ENCODE measurements at places on chromosomes 2 and 18.

DNA sequence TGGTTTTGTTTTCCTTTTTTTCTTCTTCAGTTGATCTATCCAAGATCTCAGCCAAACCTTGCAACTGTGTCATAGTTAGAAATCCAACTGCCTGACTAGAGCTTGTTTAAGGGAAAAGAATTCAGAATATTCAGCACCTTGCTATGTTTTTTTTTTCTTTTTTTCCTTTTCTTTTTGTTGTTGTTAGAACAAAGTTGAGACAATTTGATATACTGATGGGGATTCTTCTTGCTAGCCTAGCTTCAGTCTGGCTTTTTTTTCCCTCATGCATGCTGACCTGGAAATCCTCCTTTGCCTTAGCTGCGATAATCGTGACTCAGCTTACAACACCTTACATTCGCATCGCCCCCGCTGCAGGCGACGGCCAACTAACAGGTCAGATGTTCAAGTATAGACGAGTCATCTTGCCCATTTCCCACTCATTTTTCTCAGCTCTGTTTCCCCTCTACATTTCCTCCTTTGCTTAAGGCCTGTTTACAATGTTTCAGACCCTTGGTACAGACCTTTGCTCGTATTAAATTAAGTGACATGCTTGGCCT lies 487.2 kb upstream of the RAB12 start:
- DNase-seq, result no peak

- DNase-seq, result no peak
Measured at GRCh38 chr2:18741895-18742732, 152.7 kb upstream of the NT5C1B start.

DNA sequence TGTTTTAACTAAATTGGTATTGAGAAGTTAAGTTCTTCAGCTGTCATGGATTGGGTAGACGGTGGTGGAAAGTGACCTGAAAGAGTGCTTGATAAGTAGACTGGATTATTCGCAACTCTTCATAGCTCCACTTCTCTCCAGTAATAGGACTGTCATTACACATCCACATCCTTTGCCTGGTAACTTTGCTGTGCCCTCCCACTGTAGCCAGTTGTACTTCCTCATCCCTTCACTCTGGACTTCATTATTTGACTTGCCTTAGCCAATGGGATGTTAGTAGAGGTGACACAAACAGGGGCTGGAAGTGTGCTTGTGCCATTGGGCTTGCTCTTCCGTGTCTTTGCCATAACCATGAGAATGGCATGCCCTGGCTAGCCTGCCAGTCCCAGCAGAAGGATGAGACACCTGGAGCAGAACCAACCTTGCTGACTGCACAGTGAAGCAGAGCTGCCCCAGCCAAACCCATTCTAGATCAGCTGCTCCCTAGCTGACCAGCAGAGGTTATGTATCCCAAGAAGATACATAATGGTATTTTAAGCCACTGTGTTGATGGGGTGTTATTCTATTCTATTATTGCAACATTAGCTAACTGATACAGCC lies 16.9 kb downstream of the QPCT start:
- DNase-seq, result no peak

- DNase-seq, result no peak
Measured at GRCh38 chr2:47076586-47077441, 78.3 kb downstream of the STPG4 start.

GRCh38 chr2:223590964-223591363 lies 11.2 kb downstream of the SCG2 start:
- DNase-seq, result no peak

GRCh38 chr2:241202681-241203080 lies 14.2 kb downstream of the ANO7 start:
- no peak for DNase-seq

- DNase-seq, result no peak
Measured at GRCh38 chr2:156585457-156585856, 149.3 kb downstream of the GPD2 start.

- DNase-seq, result no peak
Measured at GRCh38 chr2:219272995-219273394, 6.2 kb upstream of the DNAJB2 start.

DNA sequence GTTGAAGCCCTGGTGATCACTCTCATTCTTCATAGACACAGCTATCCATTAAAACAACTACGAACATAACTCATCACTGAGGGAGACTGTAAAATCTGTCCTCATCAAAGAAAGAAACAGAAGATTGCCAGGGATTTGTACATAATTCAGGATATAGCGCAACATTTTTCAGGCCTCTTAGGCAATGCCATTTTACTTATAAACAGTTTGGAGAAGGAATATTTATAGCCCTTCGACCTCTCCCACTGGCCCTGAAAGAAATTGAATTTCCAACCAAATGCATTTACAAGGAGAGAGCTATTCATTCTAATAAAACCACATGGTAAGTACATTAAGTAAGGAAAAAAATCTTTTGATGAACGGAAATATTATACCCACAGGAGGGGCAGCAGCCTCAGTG lies 295.0 kb downstream of the RAD51AP2 start:
- no peak for DNase-seq

DNA sequence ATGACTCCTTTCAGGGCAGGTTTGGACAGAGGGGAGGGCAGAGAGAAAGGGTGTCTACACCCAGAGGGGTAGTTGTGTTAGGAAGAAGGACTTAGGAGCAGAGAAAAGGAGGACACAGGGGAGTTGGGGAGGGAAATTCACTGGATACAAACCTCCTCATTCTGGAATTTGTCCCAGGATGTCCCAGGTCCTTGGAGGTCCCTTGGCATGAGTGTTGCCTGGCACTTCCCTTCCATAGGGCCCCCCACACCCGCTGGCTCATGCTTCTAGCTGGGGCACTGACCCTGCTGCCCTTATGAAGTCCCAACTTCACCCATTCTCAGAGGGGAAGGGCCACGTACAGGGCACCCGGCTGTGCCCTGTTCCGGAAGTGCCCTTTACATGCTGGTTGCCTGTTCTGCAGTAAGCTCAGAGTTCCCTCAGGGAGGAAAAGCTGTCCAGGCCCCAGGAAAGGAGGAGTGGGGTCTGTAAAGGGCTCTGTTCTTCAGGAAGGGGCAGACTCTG lies 93.6 kb upstream of the SMAD2 start:
- no peak for DNase-seq

DNA sequence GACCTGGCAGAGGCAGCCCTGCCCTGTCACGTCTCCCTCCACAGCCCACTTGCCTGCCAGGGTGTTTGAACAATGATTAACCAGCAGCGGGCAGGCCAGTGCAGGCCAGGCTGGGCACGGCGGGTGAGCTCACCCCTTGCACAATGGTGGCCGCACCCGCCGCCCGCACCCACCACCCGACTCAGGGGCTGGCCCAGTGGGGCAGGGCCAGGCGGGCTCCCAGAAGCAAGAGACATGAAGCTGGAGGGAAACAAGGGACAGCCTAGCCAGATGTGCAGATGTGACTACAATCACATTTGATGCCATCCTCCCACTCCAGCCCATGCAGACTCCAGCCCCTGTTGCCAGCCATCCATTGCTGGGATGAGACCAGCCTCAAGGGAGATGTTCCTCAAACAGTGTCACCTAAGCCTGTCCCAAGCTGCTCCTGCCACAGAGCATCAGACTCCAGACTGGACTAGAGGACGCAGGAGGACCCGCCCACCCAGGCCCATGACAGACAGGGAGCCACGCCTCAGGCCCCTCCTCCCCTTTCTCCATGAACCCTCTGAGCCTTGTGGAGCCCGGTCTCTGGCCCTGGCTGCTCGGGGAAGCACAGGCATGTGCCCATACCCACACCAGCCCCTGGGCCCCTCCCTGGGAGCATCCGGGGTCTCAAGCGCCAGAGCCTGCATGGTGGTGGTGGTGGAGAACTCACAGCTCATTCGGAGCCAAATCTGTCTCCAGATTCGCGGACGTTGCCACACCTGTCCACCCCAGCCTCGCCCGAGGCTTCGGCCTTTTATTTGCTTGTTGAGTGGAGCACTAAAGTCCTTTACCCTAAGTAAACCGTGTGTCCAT lies 45.0 kb downstream of the SDC1 start:
- peak; percentile 52 for DNase-seq

- no peak for DNase-seq
Measured at GRCh38 chr2:143899987-143900386, 619.9 kb downstream of the ZEB2 start.

DNA sequence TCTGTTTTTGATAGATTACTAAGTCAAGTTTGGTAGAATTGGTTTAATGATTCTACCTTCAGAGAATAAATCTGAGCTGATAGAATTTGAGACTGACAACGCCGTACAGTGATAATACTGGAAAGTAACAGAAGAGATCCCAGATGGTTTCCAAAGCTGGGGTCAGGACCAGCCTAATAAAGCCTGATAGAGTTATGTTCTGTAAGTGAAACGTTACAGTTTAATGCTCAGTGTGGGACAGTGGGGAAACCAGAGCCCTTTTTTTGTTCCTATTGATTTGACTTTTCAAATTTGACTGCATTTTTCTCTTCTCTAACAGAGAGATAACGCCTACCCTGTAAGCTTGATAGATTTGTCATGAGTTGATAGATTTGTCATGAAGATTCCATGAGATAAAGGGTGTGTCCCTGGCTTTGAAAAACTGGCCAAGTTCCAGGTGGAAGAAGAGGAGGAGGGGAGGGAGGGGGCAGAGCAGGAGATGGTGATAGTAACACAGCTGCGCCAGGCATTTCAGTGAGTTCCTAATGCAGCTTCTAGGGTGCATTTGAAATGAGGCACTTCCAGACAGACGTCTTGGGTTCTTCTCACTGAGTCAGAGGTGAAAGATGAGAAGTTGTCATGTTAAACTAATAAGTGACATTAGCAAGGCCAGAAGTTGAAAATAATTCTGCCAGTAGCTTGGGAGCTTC lies 65.1 kb downstream of the CERS6 start:
- no peak for DNase-seq

DNA sequence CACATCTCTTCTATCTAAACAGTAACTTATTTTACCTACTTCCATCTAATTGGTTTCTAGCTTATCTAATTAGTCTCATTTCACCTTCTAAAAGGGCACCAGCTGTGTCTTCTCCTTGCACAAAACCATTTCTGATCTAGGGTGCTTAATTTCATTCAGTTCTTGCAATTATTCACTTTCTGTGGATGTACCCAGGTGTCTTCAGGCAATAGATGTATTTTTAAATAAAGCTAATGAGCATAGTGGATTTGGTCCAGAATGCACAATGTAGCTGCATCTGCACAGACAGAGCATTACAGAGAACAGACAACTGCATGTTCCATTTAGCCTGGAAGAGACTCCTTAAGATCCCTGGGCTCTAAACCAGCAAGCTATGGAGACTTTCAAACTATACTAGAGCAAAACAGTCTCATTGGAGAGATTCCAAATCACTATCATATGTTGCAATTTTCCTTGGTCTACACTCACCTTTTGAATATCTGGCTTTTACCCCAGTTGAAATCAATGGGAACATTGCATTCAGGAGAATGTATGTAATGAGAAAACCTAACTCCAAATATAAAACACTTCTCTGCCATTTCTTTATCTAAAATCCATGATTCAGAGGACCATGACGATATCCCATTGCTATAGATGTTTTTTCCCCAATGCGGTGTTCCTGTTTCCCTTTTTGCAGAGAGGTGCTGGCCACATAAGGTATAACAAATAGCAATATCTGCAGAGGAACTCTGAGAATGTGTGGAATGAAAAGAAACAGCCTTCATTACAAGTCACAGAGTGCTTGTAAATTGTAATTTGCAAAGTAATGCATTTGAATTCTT lies 3.5 kb upstream of the RFX8 start:
- DNase-seq, result no peak

DNA sequence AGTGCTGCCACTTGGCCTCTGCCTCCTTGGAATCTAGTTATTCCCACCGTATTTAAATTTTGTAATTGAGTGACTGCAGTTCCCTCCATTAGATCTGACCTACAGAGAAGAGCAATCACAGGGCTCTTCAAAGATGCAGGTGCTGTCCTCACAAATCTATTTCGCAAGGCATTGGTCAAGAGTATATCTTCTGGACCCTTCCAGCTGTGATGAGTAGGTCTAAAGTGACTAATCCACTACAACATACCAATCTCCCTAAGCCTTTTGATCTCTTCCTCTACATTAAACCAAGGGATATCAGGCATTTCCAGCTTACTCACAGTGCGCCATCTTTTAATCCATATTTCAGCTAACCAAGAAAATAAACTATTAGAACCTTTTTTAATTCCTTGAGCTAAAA lies 65.1 kb upstream of the COL3A1 start:
- no peak for DNase-seq

All from activated naive CD4-positive, alpha-beta T cell treated with anti-CD3 and anti-CD28 coated beads, Interleukin-2, amount 50 U/mL, for 72 hours (primary cell).